ENCODE measurements at places on chromosomes 2 and 18.

GRCh38 chr2:96157649-96158553 is 12.7 kb upstream of the DUSP2 start:
- peak; percentile 51 for DNase-seq

DNA sequence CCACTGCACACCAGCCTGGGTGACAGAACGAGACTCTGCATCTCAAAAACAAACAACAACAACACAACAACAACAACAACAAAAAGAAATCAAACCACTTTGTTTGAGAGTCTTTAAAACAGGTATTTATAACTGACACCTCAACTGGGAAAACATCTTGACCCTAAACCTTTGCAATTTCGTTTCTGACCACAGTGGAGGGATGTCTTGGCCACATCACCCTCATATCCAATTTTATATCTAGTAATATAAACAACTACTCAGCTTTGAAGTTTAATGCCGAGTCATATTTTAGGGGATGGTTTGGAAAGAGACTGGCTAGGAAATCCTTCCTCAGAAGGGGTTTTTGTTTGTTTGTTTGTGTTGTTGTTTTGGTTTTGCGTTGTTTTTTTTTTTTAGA is 37.8 kb upstream of the RMDN2 start:
- DNase-seq = no peak

DNA sequence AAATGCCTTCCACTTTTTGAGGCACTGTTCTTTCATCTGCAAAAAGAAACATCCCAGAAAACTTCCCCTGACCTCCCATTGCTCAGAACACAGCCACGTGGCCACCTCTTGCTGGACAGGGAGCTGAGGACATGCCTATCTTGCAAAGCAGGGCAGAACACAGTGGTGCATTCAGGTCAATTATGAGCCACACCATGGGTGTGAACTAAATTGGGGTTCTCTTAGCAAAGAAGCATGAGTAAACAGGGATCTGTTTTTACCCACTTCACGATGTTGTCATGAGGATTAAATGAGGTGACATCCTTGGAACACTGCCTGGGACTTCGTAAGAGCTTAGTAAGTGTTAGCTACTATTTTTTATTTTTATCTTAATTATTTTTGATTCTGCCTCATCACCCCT is 25.1 kb downstream of the BMP10 start:
- DNase-seq = no peak

DNA sequence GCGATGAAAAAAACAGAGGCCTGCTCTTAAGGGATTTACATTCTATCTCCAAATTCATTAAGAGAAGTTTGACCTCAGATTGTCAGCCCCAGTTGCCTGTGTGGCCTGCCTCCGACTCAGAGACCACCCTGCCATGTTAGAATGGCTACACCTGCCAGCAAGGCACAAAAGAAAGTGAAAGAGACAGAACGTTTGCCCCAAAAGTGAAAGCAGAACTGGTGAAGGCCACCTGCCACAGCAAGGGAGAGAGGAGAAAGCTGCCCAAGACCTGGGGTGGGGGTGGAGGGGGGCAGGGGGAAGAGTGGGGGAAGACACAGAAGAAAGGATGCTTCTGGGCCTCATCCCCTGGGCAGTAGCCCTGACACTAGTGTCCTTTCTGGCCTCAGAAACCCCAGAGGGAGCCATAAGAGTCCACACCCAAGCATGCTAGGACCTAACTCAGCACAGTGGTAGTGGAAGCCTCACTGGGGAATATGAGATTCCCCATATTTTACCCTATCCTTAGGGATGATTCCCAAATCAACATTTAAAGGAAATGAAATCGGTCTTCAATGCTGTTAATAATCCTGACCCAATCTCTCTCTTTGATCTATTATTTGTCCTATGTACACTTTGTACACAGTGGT is 389.7 kb downstream of the TXNL1 start:
- peak; percentile 37 for DNase-seq

GRCh38 chr18:78619854-78620253 is 359.8 kb upstream of the SALL3 start:
- no peak for DNase-seq

GRCh38 chr18:11714244-11714918 is 25.3 kb downstream of the GNAL start:
- no peak for DNase-seq

DNA sequence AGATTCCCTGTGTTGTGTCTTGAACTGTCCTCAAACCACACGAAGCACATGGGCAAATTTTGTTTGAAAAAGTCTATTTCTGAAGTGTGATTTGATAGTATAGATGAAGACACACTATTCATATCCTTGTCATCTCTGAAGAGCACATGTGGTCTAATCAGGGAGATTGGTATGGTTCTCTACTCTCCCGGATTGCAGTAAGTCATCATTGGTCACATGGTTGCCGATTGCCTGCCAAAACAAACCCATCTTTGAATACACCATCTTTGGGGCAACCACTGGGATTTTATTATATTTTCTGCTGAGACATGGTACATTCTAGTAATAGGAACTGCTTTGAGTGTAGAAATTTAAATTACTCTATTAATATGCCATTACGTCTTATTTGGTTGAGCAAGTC is 186.9 kb downstream of the MYO1B start:
- no peak for DNase-seq

DNA sequence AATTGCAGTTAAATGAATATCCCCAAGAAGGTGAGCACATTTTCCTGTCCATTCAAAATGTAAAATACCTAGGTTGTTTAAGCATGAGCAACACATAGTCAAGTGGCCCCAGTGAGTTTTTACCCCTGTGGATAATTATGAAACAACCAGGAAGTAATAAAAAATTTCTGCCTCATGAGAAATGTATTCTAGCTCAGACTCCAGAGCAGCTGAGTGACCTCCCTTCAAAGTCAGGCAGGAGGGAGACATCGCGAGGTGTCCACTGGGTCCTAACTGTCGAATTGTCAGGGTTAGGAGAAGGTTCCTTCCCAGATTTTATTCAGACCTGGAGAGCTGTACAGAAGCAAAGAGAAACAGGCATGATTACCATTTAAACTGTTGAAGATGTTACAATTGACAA is 416.6 kb upstream of the SMIM21 start:
- no peak for DNase-seq

DNA sequence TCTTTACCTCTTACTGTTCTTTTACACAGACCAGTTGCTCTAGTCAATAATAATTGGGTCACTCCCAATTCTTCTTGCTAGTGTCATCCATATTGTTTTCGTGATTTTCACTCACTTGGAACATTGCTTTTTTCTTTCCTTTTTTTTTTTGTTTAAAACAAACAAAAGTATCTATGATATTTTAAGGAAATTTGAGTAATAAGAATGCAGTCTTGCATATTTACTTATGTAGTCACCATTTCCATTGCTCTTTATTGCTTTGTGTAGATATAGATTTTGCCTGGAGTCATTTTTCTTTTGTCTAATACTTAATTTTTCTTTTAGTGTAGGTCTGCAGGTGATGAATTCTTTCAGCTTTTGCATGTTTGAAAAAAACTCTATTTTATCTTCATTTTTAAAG is 71.9 kb downstream of the WDR7 start:
- no peak for DNase-seq

GRCh38 chr2:129777146-129777545 is 202.3 kb upstream of the RAB6C start:
- no peak for DNase-seq

DNA sequence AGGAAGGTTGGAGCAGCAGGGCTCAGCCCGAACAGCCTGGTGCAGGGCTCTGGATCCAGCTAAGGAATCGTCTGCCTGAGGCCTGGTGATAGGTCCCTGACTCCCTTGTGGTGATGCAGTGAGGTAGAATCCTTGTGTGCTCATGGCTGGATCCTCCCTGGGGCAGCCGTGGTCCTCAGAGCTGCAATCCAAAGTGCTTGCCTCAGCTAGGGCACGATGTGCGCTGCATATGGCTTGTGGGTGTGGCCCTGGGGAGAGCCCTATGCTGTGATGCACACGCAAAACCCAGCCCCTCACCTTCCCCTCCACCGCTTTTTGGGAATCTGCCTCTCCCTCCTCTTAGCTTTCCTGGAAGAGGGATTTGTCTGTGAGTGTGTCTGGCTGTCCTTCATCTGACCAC is 142.2 kb downstream of the DYSF start:
- no peak for DNase-seq

DNA sequence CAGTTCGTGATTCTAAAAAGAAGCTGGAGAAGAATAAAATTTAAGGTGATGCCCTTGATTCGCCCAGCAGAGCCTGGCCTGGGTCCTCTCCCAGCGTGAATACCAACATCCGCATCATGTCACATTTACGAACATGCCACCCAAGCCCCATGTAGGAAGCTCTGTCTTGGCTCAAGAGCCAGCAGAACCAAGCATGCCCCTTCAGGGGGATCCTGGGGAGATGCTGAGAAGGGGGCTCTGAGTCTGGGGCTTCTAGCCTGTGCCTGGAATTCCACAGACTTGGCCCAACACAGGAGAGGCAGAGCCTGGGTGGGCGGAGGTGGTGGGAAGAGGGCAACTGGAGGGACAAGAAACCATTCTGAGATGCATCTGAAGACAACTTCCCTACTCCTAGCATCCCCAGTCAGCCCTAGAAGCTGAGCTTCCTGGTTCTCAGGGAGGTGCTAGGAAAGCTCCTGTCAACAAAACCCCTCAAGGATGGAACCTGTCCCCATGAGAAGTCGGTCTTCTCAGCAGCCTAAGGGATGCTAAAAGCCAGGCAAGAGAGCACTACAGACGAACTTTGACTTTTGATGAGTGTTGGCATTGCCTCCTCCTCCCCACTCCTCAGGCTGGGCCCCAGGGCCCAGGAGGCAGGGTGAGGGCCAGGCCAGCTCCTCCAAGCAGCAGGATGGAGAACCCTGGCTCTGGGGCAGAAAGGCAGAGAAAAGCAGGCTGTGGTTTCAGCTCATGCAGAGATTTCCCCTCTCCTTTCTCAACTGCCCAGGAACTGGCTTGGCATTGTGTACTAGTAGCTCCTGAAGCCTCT is 57.9 kb downstream of the POLR1A start:
- no peak for DNase-seq

GRCh38 chr18:22282311-22283115 is 113.1 kb downstream of the GATA6 start:
- no peak for DNase-seq

DNA sequence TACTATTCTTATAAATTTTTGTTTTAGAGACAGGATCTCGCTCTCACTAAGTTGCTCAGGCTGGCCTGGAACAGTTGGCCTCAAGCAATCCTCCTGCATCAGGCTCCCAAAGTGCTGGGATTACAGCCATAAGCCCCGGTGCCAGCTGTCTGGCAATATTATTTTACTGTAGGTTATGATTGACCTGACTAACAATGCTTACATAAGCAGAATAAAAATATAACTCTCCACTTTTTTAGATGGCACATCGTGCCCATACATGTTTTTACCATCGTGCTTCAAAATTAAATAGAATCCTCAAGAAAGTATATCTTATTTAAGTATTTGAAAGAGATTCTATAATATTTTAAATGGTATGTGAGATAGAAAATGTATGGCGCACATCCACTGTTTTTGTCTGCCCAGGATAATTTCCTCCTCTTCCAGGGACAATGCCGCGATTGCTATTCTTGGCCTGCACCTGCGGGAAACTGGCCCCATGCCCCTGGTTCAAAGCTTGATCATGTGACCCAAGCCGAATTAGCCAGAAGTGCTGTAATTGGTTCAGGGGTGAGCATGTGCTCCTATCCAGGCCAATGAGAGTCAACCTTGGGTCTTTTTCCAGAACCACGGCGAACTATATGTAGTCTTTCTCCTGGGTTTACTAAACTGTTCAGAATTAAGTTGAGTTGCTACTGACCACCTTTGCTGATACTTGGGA is 38.3 kb upstream of the GREB1L start:
- no peak for DNase-seq

- DNase-seq = no peak
Measured at GRCh38 chr2:234958311-234958710, 6.5 kb downstream of the SH3BP4 start.

DNA sequence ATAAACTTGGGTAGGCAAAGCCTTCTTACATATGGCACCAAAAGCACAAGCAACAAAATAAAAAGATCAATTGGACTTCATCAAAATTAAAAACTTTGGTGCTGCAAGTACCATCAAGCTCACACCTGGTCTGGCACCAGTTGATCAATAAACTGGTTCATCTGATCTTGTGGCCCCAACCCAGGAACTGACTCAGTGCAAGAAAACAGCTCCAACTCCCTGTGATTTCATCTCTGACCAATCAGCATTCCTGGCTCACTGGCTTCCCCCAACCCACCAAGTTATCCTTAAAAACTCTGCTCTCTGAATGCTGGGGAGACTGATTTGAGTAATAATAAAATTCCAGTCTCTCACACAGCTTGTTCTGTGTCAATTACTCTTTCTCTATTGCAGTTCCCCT is 8.4 kb downstream of the EPG5 start:
- DNase-seq = no peak

DNA sequence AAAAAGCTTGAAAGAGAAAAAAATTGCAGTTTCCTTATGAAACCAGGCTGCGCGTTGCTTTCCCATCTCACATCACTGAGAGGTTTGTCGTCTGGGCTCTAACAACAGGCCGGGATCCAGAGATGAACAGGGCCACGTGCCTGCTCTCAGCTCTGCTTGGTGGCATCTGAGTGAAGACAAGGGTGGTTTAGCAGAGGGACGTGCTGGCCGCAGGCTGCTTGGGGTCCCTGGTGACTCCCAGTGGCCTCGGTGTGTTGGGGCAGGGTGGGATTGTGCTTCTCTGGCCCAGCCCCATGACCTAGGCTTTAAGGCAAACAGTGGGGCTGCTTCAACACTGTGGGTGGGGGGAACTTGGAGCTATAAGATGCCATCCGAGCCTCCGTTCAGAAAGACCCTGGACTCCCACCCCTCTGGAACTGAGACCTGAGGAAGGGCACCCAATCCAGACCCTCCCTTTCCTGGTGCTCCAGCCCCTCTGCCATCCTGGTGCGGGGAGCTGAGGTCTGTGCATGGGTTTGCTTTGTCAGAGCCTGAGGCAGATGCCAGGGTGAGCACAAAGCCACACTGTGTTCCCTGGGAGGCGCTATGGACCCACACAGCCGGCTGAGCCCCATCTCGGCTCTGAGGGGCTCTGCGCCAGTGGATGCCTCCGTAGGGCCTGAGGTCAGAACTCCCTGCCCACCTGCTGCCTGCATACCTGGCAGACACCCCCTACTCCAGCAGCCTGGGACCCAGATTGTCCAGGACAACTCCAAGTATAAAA is 18.4 kb upstream of the HPCAL1 start:
- DNase-seq = no peak

GRCh38 chr18:71665131-71665530 is 879.0 kb downstream of the CBLN2 start:
- DNase-seq = no peak

DNA sequence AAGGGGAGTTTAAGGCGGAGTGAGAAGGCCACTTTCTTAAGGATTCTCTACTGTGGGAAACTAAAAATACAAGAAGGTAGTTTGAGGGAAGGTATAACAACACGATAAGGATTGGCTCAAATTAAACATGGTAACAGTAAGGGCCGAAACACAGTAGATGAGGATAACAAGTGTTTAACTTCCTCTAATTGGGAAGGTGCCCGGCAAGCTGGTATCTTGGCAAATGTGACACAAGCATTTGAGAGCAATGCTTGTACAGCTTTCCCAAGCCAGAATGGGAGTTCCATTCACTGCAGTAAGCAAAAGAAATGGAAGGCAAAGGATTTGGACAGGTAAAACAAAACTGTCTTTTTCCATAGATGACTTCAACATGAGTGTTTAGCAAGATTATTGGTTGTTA is 19.8 kb downstream of the USP40 start:
- DNase-seq = no peak
